ENCODE measurements at places on chromosomes 12 and 14. TPM values are rescaled to one million over a fixed set of nuclear protein-coding genes. Genes with fewer than 3 reads are reported as not detected.
A peak's percentile ranks its signal among the peaks of the same experiment; 100 is the strongest.

DNA sequence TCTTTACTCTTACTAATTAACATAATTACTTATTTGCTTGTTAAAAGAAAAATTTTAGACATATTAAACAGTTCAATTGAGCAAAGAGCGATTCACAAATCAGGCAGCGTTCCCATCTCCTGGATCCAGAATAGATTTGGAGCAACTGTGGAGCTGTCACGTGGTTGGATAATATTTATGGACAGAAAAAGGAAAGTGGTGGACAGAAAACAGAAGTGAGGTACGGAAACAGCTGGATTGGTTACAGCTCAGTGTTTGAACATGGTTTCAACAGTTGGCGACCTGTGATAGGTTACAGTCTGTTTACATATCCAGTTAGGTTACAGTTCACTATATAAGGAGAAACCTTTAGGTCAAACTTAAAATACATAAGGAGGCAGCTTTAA is 19.7 kb upstream of the FAM234B start:
- H3K4me3 ChIP-seq = no peak overlapping the region
- no peak for DNase-seq
- no peaks in the 10 kb centered on the region for H3K36me3 ChIP-seq
- H3K4me1 ChIP-seq = no peaks in the 10 kb centered on the region
- no peaks in the 10 kb centered on the region for H3K27me3 ChIP-seq

DNA sequence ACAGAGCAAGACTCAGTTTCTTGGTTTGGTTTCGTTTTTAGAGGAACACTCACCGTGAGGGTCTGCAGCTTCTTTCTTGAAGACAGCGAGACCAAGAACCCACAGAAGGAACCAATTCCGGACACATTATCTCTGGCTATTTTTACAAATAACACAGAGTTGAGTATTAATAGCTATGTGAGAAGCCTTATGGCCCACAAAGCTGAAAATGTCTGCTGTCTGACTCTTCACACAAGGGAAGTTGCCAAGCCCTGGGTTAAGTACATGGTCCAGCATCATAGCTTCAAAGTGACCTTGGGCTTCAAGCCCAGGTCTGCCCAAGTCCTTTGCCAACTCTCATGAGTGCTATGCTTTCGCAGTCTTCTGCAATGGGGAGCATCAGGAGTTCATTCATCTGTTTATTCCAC is 2.6 kb upstream of the LGMN start:
- peaks cover 36% of the 10 kb centered on the region for H3K4me1 ChIP-seq
- peak overlapping the region; percentile 44 for H3K27ac ChIP-seq
- no peaks in the 10 kb centered on the region for H3K27me3 ChIP-seq
- DNase-seq = peak; percentile 87
- no peaks in the 10 kb centered on the region for H3K36me3 ChIP-seq

- no peaks in the 10 kb centered on the region for H3K4me1 ChIP-seq
- no peak overlapping the region for H3K27ac ChIP-seq
- no peaks in the 10 kb centered on the region for H3K36me3 ChIP-seq
Observed at GRCh38 chr14:67396381-67396970, 15.5 kb downstream of the PLEK2 start.

DNA sequence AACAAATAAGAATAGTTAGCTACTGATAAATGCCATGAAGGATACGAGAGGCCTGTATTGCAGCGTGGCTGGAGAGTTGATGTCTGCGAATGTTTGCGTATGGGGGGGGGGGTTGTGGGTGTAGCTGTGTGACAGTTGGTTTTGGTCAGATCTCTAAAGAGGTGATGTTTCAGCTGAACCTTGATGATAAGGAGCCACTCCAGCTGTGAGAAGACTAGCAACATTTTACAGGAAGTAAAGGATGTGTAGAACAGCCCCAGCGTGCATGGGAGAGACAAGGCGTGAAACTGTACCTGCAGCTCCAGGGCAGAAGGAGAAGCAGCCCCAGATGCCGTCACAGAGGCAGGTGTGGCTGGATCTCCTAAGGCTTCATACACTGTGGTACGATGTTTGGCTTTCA is 416.9 kb downstream of the TMEM132D start:
- no peaks in the 10 kb centered on the region for H3K27me3 ChIP-seq
- no peaks in the 10 kb centered on the region for H3K36me3 ChIP-seq
- DNase-seq = no peak
- no peak overlapping the region for H3K4me3 ChIP-seq
- H3K27ac ChIP-seq = no peak overlapping the region
- H3K4me1 ChIP-seq = no peaks in the 10 kb centered on the region

PMCH gene
- not detected for total RNA-seq

GRCh38 chr14:97499790-97500481 is 702.8 kb downstream of the VRK1 start:
- H3K36me3 ChIP-seq = no peaks in the 10 kb centered on the region
- no peaks in the 10 kb centered on the region for H3K27me3 ChIP-seq
- DNase-seq = no peak
- no peak overlapping the region for H3K4me3 ChIP-seq

DNA sequence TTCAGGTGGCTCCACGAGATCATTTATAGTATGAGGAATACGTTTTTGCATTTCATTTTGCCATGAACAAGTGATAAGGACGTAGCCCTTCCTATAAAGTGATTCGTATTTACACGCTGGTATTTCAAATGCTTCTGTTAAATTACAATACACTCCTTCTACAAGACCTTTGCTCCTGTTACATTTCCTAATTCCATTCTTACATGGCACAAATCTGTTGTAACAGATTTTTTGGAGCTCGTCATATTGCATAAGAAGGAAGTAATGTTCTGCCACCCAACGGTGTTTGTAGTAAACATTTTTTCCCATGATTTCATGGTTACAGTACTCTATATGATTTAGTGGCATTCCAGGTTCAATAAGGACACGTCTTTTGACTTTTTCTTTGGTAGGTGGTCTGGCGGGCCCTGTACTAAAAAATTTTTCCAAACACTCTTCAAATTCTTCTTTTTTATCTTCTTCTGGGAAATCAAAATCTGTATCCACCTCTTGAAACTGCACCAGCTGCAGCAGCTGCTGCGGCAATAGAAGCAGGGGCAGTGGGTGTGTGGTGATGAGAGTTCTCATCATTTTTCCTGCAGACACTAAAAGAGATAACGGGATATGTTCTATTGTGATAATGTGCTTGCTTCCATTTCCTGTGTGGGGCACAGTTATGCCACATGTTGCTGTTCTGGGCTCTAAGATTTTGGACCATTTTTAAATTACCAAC is 4.2 kb downstream of the RNASE9 start:
- no peaks in the 10 kb centered on the region for H3K4me1 ChIP-seq
- H3K4me3 ChIP-seq = no peak overlapping the region
- no peak overlapping the region for H3K27ac ChIP-seq
- DNase-seq = no peak
- no peaks in the 10 kb centered on the region for H3K36me3 ChIP-seq

SLC4A8 gene
- 0.33 TPM for total RNA-seq

GRCh38 chr14:35808076-35808637 is 938 bp downstream of the RALGAPA1 start:
- peak overlapping the region; percentile 90 for H3K27ac ChIP-seq
- peak; percentile 62 for DNase-seq
- H3K4me3 ChIP-seq = peak overlapping the region; percentile 77

- peak within 1 kb of the TSS; percentile 49 for H3K4me3 ChIP-seq
- H3K36me3 ChIP-seq = peaks cover 26% of the 10 kb centered on the region
- peak within 1 kb of the TSS; percentile 86 for H3K27ac ChIP-seq
Observed at GRCh38 chr14:22766457-22767322, at the start of gene OXA1L. Gene OXA1L, plus strand, starts transcription at chr14:22766688. Its CDS starts 14 bp downstream, at chr14:22766702.

DNA sequence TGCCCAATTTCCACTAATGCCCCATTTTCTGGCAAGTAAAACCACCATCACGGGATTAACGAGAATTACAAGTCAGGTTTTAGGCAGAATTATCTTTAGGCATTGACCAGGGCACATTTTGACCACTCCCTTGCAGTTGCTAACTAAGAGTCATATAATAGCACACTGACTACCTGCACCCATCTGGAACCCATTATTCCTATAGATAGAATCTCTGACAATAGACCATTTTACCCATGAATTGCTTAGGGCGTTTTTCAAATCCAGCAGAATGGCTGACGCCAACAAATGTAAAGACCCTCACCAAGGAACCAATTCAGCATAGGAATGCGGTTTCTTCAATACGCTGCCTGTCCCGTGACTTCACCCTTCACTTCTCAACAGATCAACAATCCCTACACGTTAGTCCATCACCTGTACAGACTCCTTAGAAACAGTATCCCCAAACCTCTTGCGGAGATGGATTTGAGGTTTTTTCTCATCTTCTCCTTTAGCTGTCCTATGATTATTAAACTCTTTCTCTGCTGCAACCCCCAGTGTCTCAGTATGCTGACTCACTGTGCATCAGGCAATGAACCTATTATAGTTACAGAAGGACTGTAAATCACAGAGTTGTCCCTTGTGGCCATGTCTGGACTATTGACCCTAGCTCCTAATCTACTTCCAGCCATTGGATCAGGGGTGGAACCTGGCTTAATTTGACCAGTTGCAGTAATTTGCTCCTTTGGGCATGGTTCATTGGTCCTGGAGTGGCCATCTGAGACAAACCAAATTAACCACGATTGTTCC is 177.3 kb upstream of the PLXNC1 start:
- H3K4me1 ChIP-seq = no peaks in the 10 kb centered on the region
- no peak overlapping the region for H3K27ac ChIP-seq
- H3K27me3 ChIP-seq = no peaks in the 10 kb centered on the region
- no peak for DNase-seq
- H3K4me3 ChIP-seq = no peak overlapping the region

- peak; percentile 54 for DNase-seq
- no peak overlapping the region for H3K27ac ChIP-seq
- no peak overlapping the region for H3K4me3 ChIP-seq
- H3K27me3 ChIP-seq = no peaks in the 10 kb centered on the region
- no peaks in the 10 kb centered on the region for H3K4me1 ChIP-seq
- no peaks in the 10 kb centered on the region for H3K36me3 ChIP-seq
Observed at GRCh38 chr12:119902084-119902509, 25.0 kb upstream of the CIT start.

TSPAN11 gene
- 2.0 TPM for total RNA-seq

GRCh38 chr14:99395909-99396530 is 84.6 kb downstream of the SETD3 start:
- no peak overlapping the region for H3K4me3 ChIP-seq
- H3K4me1 ChIP-seq = peaks cover 11% of the 10 kb centered on the region
- H3K36me3 ChIP-seq = peaks cover 14% of the 10 kb centered on the region
- no peak overlapping the region for H3K27ac ChIP-seq
- peak; percentile 57 for DNase-seq

GRCh38 chr12:110028323-110028722 is 20.0 kb downstream of the C12orf76 start:
- peaks cover 15% of the 10 kb centered on the region for H3K4me1 ChIP-seq
- H3K4me3 ChIP-seq = no peak overlapping the region
- no peak for DNase-seq
- H3K36me3 ChIP-seq = peaks cover 39% of the 10 kb centered on the region
- no peak overlapping the region for H3K27ac ChIP-seq

GRCh38 chr12:125124320-125124966 is 59.2 kb downstream of the AACS start:
- no peaks in the 10 kb centered on the region for H3K27me3 ChIP-seq
- no peak overlapping the region for H3K27ac ChIP-seq

- H3K27me3 ChIP-seq = no peaks in the 10 kb centered on the region
- no peak overlapping the region for H3K27ac ChIP-seq
- H3K4me1 ChIP-seq = no peaks in the 10 kb centered on the region
- H3K4me3 ChIP-seq = no peak overlapping the region
Observed at GRCh38 chr14:99413172-99413571, 67.5 kb downstream of the SETD3 start.

- H3K27ac ChIP-seq = no peak overlapping the region
- DNase-seq = no peak
- H3K4me3 ChIP-seq = no peak overlapping the region
- H3K36me3 ChIP-seq = no peaks in the 10 kb centered on the region
Observed at GRCh38 chr14:34356264-34356654, 105.8 kb downstream of the SPTSSA start.

DNA sequence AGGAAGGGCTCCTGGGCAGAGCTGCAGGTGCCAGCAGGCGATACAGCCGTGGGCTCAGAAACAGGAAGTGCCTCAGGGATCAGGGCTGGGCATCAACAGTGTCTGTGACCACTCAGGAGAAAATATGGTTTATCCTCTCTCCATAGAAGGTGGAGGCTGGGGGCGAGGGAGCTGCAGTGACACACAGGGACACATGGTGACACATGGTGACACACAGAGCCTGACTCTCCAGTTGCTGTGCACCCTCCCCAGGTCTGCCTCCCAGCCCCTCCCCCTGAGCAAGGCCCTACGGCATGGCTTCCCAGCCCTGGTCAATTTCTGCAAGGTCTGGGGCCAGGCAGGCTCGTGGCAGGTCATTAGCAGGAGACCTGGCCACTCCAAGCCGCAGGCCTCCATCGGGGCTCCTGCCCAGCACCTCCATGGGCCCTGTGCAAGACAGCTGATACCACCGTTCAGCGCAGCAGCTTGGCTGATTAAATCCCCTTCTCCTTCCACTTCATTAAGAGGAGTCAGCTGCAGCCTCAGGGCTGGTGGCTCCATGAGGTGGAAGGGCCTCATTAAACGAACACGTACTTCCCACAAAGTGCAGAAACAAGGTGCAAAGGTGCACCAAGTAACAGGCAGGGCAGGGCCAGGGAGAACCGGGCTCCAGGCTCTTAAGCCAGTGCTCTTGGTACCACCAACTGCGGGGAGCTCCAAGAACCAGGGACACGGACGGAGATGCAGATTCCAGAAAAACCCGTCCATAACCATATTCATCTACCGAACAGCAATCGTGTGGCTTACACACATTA is 60.7 kb downstream of the CCNK start:
- no peak overlapping the region for H3K4me3 ChIP-seq

USP44 gene
- 2.8 TPM for total RNA-seq

DNA sequence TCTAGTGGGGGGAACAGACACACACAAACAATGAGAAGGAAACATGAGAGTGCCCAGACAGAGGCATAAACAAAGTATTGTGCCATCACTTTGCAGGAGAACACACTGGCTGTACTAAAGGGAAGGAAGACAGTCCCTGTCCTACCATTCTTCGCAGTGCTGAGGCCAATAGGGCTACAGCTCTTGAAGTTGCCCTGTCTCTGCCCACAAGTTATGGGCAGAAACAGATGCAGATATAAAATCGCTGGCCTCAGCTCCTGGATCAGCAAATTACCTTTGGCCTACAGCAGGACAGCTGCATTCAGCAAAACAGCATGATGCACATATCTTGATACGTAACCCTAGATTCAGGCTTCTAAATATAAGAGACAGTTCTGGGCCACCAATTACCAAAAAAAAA is 23.0 kb upstream of the PRKAB1 start:
- H3K4me1 ChIP-seq = no peaks in the 10 kb centered on the region
- no peak for DNase-seq
- H3K27me3 ChIP-seq = no peaks in the 10 kb centered on the region

TEDC1 gene
- total RNA-seq = 13.9 TPM

KLHL42 gene
- total RNA-seq = 20.9 TPM

- no peaks in the 10 kb centered on the region for H3K4me1 ChIP-seq
- H3K27ac ChIP-seq = no peak overlapping the region
- no peaks in the 10 kb centered on the region for H3K27me3 ChIP-seq
- no peak for DNase-seq
- no peaks in the 10 kb centered on the region for H3K36me3 ChIP-seq
Observed at GRCh38 chr14:22226381-22226780, 362.6 kb downstream of the DAD1 start.

- H3K27ac ChIP-seq = no peak overlapping the region
- no peaks in the 10 kb centered on the region for H3K27me3 ChIP-seq
- no peaks in the 10 kb centered on the region for H3K36me3 ChIP-seq
- H3K4me3 ChIP-seq = no peak overlapping the region
Observed at GRCh38 chr12:44668443-44668842, 207.7 kb downstream of the NELL2 start.

All from thyroid gland (tissue), 4 donors.